ENCODE measurements at places on chromosomes 4 and X.

DNA sequence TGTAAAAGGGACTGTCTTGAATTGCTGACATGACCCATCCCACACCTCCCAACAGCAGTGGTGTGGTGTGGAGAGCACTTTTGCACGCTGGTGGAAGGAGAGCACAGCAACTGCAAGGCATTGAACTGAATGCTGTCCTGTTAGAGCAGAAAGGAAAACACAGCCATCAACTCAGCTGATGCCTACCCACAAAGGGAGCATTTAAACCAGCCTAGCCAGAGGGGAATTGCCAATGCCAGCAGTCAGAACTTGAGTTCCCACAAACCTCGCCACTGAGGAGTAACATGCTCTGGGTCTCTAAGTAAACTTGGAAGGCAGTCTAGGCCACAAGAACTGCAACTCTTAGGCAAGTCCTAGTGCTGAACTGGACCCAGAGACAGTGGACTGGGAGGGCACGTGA is 31.9 kb downstream of the MAGED4 start:
- no peak for DNase-seq

DNA sequence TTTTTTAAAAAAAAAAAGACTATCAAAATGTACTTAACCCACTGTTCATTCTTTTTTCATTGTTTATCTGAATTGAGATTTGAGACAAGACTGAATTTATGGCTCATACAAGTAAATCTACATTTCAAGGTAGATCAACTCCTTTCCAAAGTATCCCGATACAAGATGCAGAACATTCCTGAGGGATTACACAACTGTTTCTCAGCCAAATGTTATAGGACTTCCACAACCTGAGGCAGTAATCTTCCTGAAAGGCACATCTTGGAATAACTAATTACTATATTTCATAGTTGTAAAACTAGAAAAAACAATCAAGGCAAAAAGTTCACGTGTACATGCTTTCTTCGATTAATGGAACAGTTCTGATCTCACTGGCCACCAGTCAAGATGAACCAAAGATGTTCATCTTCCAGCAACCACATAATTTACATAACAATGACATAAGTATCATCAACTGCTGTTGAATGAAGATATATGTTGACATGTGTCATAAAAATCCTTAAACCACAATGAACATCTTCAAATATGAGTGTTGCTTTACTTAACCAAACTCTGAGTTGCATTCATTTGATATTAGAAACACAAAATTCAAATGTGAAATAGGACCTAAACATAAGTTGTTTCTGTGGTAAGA is 225.2 kb upstream of the DKK2 start:
- no peak for DNase-seq

- DNase-seq = no peak
Measured at GRCh38 chrX:134933248-134933647, 57.5 kb upstream of the SMIM10 start.

DNA sequence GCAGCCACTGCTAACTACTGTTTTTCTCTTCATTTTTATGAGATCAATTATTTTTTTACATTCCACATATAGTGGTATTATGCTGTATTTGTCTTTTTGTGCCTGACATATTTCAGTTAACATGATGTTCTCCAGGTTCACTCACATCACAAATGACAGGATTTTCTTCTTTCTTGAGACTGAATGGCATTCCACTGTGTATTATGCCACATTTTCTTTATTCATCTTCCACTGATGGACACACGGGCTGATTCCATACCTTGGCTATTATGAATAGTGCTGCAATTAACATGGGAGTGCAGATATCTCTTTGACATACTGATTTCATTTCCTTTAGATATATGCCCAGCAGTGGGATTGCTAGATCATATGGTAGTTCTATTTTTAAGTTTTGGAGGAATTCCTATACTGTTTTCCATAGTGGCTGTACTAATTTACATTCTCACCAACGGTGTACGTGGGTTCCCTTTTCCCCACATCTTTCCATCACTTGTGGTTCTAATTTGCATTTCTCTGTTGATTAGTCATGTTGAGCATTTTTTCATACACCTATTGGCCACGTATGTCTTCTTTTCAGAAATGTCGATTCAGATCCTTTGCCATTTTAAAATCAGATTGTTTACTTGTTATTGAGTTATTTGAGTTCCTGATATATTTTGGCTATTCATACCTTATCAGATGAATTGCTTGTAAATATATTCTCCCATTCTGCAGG is 14.9 kb upstream of the ZCCHC4 start:
- DNase-seq = no peak

DNA sequence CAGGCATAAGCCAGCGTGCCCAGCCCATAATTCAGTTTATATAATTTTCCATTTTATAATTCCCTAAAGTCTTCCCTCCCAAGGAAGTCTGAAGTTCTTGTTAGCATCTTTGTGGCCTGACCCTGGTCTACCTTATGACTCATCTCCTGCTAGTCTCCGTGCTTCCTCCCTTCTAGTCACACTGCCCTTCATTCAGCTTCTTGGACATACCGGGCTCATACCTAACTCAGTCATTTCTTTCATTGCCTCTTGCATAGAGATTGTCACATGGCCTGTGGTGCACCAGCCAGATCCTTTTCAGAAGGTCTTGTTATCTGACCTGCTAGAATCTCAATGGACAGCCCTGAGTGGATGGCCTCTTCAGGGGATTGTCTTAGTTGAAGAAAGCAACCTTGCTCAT is 22.8 kb upstream of the MAML3 start:
- no peak for DNase-seq

GRCh38 chr4:39495446-39496213 is 31.6 kb downstream of the UGDH start:
- no peak for DNase-seq
